ENCODE measurements at places on chromosomes 7 and 10.
A peak's percentile ranks its signal among the peaks of the same experiment; 100 is the strongest.

- no peak for DNase-seq
Observed at GRCh38 chr10:114694752-114695151, 36.7 kb upstream of the ABLIM1 start.

DNA sequence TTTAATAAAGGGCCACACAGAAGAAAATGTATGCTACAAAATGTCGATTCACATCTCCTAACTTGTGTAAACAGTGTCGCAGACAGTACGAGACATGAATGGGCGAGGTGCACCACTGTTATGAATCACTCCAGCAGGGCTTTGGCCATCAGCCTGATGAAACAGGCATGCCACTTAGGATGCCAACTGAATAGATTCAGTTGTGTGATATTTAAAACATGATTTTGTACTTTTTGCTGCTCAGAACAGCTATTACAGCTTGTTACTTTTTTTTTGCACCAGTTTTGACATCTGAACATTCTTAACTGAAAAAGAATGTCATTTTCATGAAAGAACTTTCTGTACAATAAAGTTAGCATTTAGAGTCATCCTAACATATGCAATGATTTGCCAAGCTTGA, 138.1 kb downstream of the VTI1A start:
- no peak for DNase-seq

DNA sequence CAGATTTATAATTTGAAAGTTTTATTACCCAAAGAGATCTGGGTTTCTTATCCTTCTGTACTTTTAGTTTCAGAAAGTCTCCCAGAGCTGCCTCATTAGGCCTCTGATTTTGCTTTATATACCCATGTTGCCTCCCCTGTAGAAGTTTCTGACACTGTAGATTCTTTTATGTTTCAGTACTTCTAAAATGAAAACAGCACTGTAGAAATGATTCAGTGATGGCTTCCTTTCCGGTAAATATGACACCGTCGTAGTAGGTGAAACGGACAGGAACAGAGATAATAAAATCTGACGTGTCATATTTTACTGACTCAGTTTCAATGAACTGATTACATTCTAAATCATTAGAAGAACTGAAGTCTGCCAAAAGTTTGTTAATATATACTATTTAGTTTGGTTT, 272.7 kb downstream of the TWIST1 start:
- no peak for DNase-seq

DNA sequence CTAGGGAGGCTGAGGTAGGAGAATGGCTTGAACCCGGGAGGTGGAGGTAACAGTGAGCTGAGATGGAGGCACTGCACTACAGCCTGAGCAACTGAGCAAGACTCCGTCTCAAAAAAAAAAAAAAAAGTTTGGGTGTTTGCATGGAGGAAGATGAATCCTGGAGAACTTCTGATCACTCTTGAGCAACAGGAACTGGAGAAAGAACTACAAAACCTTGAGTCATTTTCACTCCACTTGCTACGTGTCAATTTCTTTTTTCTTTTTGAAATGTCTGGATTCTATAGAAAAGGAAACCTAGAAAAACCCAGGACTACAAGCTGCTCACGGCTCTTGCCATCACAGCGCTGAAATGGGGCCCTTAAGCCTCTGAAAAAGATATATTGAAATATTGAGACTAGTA, 189.6 kb upstream of the NRP1 start:
- no peak for DNase-seq

- DNase-seq = peak; percentile 15
Observed at GRCh38 chr7:39428221-39428620, 138.0 kb upstream of the YAE1 start.

GRCh38 chr7:135493362-135493761, 16.5 kb downstream of the CNOT4 start:
- DNase-seq = no peak

DNA sequence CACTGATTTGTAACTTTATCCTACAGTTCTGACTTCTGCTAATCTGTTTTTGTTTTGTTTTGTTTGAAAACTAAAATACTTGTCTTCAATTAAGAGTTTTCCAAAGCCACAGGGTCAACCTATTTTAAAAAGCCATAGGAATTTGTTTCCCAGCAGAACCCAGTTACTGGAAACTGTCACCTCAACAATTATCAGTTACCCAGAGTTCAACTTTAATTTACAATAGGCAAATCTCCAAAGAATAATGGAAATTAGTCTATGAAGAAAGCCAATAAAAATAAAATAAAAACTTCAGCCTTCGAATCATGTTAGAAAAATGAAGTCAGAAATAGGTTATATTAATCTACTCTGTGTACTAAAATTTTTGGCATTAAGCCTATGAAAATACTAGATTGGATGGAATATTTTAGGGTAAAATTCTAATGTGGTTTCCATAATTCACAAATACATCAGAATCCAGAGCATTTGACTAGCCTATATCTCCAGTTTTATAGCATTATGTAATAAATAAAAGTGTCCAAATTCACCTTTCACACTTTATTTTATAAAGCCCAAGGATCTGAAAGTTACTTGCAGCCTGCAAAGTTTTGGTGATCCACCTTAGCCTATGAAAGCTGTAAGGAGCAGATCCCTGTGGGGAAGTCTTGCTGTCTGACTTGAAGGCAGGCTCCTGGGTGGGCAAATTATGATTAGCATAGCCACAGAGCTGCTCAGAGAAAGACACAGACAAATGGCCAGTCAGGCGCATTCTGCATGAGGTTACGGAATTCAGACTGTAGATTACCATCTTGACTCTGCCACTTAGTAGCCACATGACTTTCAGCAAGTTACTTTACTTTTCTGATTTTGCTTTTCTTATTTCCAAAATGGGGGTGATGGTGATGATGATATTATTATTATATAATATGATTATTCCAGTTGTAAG, 250.0 kb upstream of the HGF start:
- no peak for DNase-seq

DNA sequence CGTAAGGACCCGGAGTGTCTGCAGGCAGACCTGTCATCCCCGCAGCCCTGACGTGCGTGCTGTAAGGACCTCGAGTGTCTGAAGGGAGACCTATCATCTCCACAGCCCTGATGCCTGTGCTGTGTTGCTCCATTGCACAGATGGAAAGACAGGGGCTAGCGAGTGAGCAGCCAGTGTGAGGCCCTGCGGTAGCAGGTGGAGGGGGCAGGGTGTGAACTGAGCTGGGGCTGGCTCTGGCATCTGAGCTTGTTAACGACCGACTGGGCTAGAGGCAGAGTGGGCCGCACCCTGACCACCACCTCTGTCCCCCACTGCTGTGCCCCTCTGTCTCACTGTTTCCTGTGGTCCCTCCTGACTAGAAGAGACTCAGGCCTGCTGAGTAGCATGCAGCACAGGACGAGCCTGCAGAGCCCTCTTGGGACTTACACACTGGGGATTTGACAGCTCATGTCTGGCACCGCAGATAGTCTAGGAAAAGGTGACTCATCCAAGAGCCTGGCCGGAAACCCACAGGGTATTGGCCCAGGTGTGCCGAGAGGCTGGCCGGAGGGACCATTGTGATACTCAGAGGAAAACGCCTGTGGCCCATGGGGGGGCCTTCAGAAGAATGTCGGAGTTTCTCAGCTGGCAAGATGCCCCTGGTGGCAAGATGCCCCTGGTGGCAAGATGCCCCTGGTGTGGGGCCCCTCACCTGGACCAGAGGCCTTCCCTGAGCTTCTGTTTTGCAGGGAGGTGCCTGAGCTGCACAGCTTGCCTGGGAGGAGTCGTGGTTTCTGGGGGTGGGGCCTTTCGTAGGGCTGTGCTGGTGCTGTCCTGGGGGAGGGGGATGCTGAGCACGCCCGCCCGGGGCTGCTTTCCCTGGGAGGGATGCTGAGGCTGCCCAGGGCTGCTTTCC, 34.3 kb downstream of the INPP5A start:
- peak; percentile 95 for DNase-seq

DNA sequence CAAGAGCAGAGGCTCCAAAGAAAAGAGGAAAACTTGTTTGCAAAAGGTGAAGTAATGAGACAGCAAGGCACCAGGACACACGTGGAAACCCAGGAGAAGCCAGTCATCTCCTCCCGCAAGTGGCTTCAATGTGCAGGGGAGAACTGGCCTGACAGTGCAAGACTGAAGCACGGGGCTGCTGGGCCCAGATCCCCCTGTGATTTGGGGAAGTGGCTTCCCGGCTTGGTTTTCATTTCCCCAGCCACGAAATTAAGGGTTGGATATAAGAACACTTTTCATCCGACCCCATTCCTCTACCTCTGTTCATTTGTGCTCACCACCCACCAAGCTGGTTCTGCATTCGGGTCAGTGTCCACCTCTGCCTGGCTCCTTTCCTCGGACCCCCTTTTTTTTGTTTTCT, 306.4 kb downstream of the FGFR2 start:
- no peak for DNase-seq

DNA sequence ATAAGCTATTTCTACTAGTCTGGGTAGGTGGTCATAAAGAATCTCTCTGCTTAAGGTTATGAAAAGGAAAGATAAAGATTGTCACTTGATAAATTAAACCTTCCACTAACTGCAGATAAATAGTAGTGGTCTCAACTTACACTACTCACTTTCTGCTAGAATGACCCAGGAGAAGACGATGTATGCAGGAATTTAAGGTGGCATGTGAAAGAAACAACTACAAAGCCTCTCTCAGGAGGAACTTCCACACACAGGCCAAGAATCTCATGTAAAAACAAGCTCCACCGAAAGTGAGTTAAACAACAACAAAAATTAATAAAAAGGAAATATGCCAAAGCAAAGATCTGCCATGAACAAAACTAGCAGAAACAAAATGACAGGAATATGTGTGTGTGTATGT, 165.4 kb downstream of the CDC14C start:
- DNase-seq = no peak

GRCh38 chr10:124225467-124226270, 132.3 kb upstream of the CHST15 start:
- no peak for DNase-seq

DNA sequence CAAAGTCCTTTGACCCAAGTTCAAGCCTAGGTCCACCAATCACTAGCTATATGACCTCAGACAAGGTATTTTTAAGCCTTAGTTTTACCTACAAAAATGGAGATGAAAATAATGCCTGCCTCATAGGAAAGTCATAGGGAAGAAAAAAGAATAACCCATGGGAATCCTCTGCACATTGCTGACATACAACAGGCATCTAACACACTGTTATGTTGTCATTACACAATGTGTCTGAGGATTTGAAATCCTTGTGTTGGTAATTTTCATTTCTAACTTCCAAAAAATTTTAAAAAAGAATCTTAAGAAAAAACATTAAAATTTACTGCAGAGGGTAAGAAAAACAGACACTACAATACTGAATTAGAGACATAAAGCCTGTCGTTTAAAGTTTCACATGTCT, 5.7 kb downstream of the ANK3 start:
- DNase-seq = no peak

- DNase-seq = no peak
Observed at GRCh38 chr10:87503886-87504285, 807 bp upstream of the MINPP1 start.

DNA sequence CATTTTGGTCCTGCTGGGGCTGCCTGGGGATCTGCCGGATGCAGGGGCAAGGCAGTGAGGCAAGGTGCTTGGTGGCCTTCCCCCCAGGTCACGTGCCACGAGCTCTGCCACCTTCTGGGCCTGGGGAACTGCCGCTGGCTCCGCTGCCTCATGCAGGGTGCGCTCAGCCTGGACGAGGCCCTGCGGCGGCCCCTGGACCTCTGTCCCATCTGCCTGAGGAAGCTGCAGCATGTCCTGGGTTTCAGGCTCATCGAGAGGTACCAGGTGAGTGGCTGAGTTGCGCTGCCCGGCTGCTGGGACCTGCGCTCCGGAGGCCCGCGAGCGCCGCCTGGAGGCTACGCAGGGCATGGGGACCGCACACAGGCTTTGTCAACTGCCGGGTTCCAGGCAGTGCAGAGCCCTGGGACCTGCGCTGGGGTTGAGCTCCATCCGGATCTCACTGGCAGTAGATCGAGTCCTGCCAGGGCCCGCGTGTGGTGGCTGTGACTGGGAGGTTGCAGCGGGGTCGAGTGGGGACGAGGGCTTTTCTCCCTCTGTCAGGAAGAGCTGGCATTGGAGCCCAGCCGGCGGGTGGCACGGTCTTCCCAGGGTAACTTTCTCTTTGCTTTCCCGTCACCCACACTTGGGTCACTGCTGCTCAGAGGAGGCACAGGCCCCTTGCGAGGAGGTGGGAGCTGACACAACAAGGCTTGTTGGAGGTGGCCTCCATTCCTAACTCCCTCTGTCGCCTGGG, 21.7 kb downstream of the AMZ1 start:
- peak; percentile 56 for DNase-seq

- no peak for DNase-seq
Observed at GRCh38 chr10:25101461-25102146, 73.2 kb upstream of the GPR158 start.

DNA sequence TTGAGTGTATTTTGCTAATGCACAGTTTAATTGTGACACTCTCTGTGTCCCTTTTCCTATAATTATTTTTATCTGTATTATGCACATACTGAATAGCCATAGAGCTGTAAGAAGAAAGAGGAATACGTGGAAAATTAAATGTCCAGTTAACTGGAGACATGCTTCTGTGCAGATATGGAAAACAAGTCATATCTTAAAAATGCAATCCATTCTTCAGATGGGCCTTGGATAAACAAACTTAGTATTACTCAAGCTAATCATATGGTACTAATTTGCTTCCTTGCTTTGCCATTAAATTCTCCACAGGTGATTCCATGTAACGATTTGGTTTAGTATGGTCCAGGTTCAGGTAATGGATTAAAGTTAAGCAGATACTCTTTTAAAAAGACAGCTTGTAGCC, 201.2 kb upstream of the CELF2 start:
- no peak for DNase-seq

DNA sequence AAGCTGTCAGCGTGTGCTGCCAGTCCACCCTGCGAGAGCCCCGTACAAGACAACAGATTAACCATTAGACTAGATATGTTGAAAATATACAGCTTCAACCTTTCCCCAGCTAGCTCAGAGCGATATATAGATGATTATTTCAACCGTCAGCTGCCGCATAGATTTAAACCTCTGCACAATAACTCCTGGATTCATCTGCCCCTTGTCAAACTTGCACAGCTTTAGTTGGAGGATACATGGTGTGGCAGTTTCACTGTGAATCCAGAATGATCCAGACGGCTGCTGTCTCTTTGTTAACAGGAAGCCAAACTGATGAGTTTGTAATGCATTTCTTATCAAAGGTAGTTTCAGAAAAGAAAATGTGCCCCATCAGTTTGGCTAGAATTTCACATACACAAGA, 659.7 kb downstream of the KCNMA1 start:
- no peak for DNase-seq

GRCh38 chr10:22564060-22564459, 150.3 kb downstream of the PIP4K2A start:
- no peak for DNase-seq

DNA sequence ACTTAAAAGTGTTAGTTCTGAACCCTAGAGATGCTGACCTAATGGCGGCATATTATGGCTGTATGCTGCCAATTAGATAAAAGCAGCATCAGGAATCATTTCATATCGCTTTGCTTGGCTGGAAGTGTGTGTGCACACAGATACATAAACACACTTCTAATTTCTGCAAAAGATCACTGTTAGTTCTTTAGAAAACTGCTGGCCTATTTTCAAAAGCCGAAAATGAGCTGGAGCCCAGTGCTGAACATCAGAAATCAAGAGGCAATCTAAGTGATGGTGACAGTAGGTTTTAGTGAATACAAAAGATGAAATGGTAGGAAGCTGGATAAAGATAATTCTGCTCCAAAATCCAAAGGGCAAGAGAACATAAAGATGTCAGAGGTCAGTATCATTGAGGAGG, 745.8 kb upstream of the LRRTM3 start:
- DNase-seq = no peak
